Suppressor macrophage treated with lipopolysaccharide for 4 hours (primary cell): ENCODE measurements at places on chromosomes 6 and 20.
A peak's percentile ranks its signal among the peaks of the same experiment; 100 is the strongest.

- no peak for DNase-seq
These were observed 3.4 kb upstream of the RSPO4 start for GRCh38 chr20:1005452-1006027.

- peak; percentile 70 for DNase-seq
These were observed 196.9 kb downstream of the NFATC2 start for GRCh38 chr20:51345601-51346101.

GRCh38 chr6:43780293-43780692 is 10.3 kb downstream of the VEGFA start:
- DNase-seq, result no peak

DNA sequence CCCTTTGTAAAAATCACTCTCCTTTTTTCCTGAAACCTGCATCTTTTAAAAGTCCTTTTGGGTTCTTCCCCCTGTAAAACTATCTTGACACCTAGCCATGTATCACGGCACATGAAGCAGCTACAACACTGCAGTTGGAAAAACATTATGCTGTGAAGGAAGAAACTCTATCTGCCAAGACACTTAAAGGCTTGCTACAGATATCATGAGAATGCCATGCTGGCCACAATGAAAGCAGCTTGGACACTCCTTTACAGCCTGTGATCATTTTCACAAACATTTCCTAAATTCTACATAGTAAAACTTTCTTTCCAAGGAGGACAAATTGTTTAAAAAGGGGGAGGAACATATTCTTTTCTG is 31.8 kb downstream of the CNKSR3 start:
- DNase-seq, result no peak

GRCh38 chr6:21001736-21002135 is 467.5 kb downstream of the CDKAL1 start:
- DNase-seq, result no peak

DNA sequence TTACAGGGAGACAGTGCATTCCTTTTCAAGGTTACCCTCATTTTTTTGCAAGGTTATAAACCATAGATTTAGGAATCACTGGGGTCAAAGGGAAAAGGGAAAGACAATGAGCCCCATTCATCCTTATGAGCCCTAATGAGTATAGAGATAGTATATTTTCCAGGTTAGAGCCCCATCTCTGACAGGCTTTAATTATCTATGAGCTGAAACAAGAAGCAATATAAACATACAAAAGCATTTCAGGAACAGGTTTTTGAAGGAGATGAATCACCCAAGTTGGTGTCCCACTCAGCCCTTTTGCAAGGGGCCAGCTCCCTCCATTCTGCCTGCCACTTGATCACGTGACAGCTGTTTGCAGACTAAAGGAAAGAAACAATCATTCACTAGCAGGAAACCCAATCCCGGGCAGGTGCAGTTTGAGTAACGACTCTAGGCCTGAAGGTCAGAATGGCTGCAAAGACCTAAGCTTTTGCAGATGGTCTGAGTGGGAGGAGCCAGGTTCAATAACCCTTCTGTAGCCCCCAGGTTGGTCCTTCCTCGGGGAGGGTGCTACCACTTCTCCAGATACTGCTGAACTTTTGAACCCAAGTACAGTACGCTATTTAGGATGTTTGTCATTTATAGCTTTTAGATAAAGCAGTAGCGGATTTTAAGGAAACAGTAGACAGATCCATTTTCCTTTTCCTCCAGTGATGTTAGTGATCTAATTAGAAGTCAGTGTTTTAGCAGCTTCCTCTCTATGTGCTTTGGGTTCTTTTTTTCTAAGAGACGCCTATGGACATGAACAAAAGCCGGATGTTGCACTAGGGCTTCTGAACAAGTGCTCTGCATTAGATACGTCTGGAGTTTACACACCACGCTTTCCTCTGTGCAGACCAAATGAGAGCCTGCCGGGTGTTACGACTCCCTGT is 253.2 kb downstream of the SOX4 start:
- DNase-seq, result no peak

GRCh38 chr6:155584006-155584405 is 128.4 kb upstream of the NOX3 start:
- no peak for DNase-seq

- DNase-seq, result peak; percentile 17
These were observed 80.3 kb downstream of the ZDHHC14 start for GRCh38 chr6:157461000-157461915.

DNA sequence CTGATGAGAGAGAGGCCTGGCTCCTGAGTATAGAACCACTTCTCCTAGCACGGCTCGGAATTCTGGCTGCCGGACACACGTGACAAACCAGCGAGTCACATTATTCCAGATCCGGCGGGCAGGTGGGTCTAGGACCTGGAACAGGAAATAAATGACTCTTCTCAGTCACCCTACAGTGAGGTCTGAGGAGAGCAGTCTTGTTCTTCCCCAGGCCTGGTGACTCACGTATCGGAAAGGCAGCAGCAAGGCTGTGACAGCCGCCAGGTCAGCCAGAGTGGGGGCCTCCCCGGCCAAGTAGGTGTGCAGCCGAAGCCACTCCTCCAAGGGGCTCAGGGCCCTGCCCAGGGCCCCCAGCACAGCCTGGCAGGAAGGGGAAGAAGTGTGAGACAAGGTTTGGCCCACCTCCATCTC is 2.8 kb downstream of the VARS1 start:
- DNase-seq, result no peak

DNA sequence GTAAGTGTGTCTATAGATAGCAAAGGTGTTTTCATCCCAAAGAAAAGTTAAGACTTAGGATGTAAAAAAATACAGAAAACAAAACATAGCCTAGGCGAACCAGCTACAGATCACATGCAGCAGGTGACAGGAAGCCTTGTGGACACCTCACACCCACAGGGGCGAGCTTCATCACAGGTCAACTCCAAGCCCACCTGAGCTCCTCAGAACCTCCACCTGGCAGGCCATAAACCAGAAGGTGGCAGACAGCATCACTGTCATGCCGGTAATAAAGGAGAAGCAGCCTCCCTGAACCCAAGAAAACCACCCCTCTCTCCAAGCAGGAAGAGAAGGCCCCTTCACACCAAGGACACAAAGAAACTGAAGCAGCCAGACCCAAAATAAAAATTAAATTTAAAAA is 1.0 kb downstream of the RALGAPA2 start:
- no peak for DNase-seq

DNA sequence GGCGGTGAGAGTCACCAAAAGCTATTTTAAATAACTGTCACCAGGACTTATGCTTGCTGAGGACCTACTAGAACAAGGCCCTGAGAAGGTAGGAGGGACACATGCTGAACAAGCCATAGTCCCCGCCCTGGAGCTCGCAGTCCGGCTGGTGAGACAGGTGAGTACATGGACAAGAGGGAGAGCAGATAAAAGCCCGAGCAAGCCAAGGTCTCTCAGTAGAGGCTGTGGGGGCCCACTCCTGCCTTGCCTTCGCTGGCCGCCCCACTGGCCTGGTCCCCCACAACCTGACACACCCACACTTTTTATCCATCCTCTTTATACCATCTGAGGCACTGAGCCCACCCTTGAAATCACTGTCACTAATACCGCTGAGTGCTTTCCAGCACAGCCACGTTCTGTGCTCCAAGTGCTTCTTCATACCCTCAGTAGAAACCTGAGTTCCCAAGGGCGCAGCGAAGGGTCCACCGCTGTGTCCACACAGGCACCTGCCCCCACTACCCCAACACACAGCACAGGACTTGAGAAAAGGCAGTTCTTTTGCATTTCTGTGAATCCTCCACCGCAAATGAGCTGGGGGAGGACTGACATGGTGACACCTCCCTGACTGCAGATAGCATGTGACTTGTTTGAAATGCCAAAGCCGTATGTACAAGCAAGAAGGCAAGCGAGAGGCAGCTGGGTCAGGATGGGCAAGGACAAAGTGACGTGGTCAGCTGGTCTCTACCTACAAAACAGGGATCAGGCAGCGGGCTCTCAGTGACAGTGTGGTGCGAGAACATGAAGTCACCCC is 12.1 kb downstream of the DDRGK1 start:
- no peak for DNase-seq

- peak; percentile 49 for DNase-seq
These were observed 15.1 kb downstream of the ACSS1 start for GRCh38 chr20:25042531-25043498.

DNA sequence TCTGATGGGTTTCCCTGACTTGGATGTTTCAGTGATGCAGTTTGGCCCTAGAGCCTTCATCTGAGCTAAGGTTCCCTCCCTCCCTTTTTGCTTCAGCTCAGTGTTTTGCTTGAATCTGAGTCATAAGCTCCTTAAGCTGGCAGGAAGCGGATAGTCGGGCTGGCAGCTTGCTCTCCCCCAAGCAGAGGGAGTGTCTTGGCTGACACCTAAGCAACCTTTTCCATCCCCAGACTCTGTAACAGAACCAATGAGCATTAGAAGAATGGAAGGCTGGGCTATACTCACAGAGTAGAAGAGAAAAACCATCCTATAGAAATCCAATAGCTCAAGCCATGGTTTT is 98.3 kb downstream of the HAO1 start:
- DNase-seq, result no peak

DNA sequence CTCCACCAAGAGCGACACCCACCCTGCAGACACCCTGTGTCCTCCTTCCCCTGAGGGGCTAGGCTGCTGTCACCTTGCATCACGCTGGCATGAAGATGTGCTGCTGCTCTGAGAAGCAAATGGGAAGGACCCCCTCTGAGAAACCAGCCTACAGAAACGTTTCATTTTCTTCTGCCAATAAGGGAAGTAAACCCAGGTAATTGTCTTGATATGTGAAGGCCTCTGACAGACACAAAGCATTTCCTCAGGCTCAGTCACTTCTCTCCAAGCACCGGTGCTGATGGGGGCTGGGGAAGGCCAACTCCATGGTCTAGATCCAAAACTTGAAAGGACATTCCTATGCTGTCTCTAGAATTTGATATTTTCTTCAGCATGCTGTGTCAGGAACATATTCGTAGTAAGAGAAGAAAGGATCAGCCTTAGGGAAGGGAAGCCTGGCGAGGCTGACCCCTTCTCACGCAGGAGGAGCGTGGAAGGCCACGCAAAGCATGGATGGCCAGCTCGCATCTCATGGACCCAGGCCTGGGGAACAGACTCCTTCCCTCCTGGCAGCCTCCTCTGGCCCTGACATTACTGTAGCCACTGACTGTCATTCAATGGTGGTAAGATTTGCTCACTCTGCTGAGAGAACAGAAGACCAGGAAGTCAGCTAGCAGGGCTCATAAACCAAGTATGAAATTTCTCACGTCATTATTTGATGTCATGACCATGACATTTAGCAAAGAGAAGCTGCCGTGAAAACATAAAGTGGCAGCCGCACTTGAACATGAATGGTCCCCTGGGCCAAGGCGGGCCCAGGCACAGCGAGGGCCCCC is 20.4 kb downstream of the ACSS1 start:
- DNase-seq, result no peak

DNA sequence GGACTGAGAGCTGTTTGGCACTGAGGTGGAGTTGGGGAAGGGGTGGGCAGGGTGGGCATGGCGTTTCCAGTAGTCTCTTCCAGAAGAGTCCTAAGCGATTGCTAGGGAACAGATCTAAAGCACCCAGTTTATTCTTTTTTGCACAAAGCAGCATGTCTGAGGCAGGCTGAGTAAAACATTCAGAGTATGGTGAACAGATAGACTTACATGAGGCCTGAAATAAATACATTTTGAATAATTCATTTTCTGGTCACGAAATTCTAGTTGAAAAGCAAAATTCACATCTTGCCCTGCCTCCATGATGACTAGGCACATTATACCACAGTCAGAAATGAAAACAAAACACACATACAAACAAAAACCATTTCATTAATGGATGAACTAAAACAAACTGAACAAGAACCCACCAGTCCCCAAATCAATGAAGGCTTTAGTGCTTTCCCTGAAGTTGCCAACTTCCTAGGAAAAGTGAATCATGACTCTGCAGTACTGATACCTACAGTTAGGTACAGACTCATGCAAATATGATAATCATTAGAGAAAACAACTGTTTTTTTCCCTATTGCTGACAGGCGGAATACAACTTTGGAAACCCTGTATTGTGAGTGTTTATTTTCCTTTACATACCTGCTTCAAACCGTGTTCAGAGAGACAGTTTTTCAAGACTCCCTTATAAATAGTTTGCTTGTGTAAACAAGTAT is 702.9 kb upstream of the POU3F2 start:
- DNase-seq, result no peak

GRCh38 chr6:64860203-64860602 is 846.8 kb downstream of the EYS start:
- DNase-seq, result no peak

GRCh38 chr6:104688283-104688969 is 171.3 kb downstream of the HACE1 start:
- no peak for DNase-seq

DNA sequence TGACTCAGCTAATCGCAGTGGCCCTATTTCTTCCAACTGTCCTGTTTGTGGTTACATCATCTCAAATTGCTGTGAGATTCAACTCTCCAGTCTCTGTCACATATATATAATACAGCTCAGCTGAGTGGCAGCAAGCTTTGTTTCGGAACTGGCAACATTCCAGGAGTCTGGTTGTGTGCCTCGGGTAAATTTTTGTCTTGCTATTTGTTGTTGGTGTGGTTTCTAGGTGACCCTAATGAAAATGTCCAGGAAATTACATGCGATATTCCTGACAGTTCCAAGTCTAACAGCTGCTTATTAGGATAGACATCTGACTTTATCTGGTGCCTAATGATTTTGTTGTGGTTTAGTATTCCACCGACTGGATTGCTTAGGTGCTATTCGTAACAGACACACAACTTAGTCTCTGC is 581.8 kb downstream of the CD109 start:
- DNase-seq, result no peak

DNA sequence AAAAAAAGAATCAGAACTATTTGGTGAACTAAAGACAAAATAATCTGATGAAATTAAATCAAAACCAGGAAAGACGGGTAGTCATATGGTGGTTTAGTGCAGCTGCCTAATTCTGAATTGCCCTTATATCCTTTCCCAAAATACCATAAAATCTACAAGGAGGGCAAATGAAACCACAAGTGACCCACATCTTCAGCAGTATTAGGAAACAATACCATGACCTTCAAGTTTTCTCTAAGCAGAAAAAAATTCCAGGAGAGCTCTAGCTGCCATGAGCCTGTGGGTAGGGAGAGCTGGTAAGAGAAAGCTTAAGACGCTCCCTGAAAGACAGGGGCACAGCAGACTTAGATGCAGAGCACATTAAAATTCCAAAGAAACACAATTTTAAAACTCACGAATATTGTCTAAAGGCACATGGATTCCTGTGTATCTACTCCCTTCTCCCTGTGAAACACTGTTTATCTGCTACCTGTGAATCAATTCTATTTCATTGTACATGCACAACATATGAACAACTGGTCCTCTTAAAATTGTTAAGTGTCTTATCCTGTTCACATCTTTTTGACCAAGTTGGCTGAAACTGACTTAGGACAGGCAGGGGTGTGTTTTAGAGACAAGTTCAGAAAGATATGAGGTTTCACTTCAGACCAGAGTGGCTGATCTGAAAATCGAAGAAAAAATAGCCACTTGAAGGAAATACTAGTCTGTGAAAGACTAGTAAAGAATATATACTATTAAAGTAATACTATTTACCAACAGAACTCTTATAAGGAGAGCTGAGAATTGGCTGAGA is 153.6 kb upstream of the SHLD1 start:
- DNase-seq, result no peak

- DNase-seq, result no peak
These were observed 2.6 kb upstream of the PACSIN1 start for GRCh38 chr6:34463299-34463698.
